HAP-1 (cell line): ENCODE measurements at places on chromosomes 11 and 22.

DNA sequence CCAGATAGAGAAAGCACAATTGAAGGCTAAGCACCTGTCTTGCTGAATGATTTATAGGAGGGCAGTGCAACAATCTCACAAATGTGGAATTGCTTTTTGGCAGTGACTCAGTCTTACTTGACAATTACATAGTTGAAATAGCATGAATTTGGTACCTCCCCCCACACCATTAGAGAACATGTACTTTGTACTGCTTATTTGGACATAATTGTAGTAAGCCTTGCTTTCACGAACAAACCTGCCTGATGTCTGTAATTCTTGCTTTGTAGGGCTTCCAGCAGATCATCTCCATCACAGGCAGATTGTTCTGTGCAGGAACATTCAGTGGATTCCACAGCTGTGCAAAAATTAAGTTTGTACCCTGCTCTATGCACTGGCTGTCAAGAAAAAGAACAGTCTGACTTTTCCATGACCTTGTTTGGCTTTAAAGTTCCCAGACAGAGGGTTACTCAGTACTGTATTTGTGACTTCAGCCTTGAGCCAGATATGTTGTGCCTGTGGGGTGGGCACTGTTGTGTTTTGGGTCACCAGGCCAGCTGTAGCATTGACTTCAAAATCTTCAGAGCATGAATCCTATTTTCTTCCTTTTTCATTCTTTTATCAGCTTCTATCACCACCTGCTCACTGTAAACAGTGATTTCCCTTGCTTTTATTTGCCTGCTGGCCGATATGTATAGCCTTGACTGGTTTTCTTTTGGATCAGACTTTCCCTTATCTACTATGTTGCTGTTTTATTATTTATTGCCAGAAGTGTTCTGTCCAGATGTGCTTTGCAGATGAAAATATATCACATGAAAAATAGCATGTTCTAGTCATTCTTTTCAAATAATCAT, 941.0 kb upstream of the CHORDC1 start:
- DNase-seq = no peak

GRCh38 chr11:86980086-86980796, 25.0 kb upstream of the FZD4 start:
- DNase-seq = no peak

GRCh38 chr11:15471895-15472799, 357.4 kb downstream of the INSC start:
- no peak for DNase-seq

- no peak for DNase-seq
Observed at GRCh38 chr11:122807731-122808477, 30.4 kb upstream of the CRTAM start.

DNA sequence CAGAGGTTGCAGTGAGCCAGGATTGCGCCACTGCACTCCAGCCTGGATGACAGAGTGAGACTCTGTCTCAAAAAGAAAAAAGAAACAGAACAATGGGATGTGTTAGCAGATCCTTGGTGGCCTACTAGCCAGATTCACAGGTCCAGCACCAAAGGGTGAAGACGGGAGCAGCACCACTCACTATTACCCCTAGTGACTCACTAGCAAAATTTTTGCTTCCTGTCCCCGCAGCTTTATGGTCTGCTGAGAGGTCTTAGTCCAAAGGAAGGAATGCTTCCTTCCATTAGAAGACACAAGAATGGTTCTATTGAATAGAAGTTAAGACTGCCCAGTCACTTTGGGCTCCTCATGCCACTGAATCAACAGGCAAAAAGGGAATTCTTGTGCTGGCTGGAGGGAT, 35.9 kb upstream of the NUP50 start:
- no peak for DNase-seq

- DNase-seq = no peak
Observed at GRCh38 chr11:9008011-9008550, 4.3 kb upstream of the NRIP3 start.

- no peak for DNase-seq
Observed at GRCh38 chr11:92790366-92790765, 179.1 kb upstream of the MTNR1B start.

DNA sequence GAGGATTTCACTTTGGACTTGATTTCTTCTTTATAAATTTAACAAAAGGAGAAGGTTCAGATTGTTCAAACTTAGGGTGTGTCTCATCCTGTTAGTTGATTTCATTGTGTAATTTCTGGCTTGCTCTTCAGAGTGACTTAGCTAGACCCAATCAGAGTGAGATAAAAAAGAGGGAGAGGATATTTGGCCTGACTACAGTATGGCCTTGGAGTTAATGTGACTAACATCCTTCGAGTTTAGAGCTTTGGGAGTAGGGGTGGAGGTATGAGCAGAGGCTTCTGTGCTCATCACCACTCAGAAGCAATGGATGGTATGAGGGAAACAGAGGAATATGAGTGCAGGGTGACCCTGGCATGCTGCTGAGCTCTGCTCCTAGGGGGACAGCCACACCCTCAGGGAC, 114.2 kb downstream of the ME3 start:
- no peak for DNase-seq

- DNase-seq = peak; percentile 53
Observed at GRCh38 chr11:20015529-20016427, 144.5 kb downstream of the DBX1 start.

DNA sequence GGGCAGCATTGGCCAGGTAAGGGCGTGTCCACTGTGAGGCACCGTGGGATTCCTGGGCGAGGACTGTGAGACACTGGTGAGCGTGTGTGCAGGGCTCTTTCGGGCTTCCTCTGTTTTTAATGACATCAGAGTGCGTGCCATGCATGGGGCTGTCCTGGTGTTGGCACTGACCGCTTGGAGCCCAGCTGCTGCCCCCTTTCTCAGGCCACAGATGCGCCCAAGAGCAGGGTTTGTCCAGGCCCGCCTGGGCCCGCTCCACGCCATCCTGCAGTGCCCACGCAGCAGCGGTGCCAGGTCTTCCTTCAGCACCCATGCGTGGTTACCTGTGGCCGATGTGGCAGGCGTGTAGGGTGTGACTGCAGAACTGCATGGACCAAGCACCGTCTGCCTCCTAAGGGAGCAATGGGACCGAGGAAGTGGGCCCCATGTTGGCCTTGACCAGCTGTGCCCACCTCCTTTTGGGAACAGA, 72.3 kb upstream of the SEPTIN5 start:
- DNase-seq = no peak

- DNase-seq = peak; percentile 85
Observed at GRCh38 chr22:50030297-50031188, 18.0 kb upstream of the IL17REL start.

GRCh38 chr22:39471381-39472141, 14.7 kb downstream of the MGAT3 start:
- no peak for DNase-seq

DNA sequence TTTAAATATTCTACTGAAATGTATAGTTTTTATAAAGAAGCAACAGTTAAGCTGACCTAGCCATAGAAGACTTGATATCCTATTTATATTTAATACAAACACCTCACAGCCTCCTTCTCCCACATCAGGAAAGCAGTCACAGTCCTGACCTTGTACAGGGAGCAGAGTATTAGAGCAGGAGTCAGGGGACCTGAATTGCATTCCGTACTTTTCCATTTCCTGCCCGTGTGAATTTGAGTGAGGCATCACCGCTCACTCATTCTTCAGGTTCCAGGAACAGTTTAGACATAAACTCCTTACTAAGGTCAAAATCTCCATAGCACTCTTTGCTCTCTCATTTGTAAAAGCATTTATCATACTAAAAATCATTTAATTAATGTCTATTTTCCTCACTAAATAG, 482.5 kb upstream of the FAT3 start:
- DNase-seq = no peak

DNA sequence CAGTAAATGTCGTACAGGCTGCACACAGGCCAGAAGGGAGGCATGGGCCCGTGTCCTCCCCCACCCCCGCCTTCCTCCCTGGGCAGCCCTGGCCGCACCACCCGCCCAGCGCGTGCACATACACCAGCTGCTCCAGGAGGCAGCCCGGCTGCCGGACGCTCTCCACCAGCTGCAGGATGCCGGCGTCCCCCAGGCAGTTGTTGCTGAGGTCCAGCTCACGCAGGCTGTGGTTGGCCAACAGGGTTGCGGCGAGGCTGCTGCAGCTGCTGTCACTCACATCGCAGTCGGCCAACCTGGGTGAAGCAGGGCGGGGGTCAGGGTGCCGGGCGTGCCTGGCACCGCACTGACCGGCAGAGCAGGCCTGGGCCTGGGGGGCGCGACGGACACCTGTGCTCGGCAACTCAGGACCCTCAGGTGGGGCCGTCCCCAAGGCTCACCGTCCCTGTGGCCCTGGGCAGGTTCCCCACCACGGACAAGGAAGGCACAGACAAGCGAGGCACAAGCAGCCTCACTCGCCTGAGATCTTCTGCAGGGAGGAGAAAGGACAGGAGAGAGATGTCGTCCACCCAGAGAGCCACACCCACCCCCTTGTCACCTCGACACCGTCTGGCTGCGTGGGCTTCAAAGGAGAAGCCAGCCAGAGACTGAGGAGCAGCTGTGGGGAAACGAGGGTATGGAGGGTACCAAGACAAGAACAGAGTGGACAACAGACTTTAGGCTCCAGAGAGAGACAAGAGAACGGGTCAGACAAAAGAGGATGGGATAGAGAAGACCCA, 12.1 kb downstream of the RNH1 start:
- DNase-seq = no peak

DNA sequence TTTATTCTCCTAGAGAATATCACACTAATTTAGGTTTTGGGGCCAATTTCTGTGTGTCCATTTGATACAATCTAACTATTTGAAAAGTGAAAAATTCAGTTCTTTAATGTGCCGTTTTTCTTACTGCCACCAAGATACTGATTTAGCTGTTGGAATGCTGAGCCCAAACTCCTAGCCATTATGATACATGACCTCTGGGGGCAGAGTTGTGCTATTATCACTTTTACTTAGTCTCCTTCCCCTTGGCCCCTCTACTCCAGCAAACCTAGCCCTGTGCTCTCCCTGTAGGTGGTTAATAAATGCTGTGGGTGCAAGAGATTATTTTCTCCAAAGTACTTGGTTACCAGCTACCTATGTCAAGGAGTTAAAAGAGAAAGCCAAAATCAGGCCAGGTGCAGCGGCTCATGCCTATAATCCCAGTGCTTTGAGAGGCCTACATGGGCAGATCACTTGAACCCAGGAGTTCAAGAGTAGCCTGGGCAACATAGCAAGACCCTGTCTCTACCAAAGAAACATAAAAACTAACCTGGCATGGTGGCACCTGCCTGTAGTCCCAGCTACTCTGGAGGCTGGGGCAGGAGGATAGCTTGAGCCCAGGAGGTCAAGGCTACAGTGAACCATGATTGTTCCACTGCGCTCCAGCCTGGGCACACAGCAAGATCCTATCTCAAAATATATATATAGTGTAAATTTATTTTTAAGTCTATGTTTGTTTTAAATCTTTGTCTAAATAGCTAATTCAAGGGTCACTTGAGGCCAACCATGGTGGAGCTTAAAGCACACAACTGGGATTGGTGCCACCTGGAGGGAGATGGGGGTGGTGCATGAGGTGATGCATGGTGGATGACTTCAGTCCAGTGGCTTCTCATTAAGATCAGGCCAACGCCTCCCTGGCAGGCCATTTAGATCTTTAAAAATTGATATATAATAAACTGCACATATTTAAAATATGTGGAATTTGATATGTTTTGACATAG, 193.2 kb upstream of the PLET1 start:
- DNase-seq = no peak

DNA sequence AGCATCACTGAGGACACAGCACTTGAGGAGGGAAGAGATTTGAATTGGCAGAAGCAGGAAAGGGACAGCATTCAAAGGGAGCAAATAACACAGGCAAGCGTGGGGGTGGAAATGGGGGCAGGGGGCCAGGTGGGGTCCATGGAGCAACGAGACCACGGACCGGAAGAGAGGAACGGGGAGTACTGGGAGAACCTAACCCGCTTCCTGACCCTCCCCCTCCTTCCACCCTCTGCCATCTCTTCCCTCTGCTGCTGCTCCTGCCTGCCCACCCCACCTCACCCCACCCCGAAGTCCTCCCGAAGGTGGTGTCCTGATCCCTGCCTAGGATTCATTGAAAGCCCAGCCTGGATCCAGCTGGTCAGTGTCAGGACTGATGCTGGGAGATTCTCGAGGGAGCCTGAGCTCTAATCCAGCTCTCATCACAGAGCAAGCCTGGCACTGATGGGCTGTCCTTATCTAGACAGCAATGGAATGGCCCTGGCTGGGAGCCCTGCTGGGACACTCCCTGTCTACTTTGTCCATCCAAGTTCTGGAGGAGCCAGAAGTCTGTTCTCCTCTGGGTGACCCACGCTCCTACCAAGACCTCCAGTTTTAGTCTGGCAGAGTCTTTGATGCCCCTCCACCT, 105.0 kb downstream of the TRIM29 start:
- no peak for DNase-seq

GRCh38 chr11:34185926-34186841, 80.8 kb downstream of the NAT10 start:
- DNase-seq = no peak

DNA sequence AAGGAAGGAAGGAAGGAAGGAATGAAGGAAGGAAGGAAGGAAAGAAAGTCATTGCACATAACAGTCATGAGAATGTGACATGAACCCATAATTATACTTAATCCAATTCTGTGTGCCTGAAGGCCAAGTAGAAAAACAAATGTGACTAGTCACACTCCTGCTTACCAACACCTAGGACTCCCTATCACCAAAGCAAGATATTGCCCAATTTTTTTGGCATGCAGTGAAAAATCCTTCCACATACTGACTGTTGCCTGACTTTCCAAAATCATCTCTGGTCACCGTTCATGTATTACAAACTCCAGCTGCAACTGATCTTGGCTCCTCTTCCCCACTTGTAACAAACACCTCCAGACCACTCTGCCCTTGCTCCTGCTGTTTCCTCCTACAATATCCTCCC, 516.8 kb downstream of the OPCML start:
- no peak for DNase-seq
